ENCODE measurements at places on chromosomes 4 and X.

DNA sequence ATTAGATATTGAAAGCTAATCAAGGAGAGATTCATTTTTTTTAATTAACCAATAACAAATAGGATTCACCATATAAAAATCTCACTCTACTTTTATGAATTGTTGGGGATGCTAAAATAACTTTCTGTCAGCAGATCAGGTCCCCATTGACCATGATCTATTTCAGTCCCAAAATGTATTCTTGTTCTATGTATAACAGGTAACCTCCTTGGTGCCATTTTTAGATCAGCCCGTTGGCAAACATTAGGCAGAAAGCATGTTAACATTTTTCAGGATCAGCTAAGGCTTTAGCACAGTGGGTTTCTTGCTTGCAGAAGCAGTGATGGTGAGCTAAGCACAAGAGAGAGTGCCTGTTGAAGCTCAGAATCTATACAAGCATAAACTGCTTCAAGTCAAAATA lies 40.8 kb upstream of the COX7B2 start:
- DNase-seq: no peak

- no peak for DNase-seq
Measured at GRCh38 chr4:38665551-38666411, 1.8 kb downstream of the KLF3 start.

- no peak for DNase-seq
Measured at GRCh38 chrX:115174548-115174947, 14.7 kb upstream of the RBMXL3 start.

DNA sequence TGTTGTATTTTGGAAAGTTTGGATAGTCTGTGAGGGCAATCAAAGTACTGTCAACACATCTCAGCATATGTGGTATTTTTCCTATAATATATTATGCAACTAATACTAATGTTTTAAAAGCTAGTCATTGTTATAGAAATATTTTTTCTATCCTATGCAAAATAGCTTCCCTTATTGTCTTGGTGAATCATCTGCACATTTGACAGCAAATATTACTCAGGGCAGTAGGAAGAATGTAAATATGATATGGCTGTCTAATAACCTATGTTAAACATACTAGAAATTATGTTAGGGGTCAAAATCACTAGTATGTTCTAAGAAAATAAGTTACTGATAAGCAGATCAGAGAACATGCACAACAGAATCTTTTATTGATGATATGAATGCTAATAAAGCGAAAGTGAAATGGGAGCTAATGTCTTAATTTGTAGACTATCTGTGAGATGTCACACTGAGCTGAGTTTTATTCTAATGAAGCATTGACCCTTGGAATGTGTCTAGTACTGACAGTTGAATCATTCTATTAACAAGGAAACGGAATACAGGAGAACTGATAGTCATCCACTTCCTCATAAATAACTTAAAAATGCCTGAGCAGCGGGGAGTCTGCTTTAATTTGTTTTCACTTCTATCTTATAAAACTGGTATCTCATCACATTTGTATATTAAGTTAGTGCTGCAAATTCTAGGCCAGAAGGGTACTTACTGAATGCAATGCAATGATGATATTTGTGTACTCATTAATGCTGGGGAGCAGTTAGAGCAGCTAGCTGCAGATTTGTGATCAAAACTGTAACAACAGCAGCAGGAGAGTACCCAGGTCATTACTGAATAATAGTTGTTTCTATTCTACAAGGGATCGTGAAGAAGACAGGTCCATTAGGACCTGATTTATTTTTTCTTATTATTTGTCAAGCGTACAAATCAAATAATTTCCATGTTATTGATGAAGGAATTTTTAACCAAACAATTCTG lies 440.3 kb upstream of the AADAT start:
- DNase-seq: no peak

- no peak for DNase-seq
Measured at GRCh38 chr4:40241941-40242340, 45.1 kb downstream of the RHOH start.
